GM12891 (cell line): ENCODE measurements at places on chromosomes 11 and 22.

DNA sequence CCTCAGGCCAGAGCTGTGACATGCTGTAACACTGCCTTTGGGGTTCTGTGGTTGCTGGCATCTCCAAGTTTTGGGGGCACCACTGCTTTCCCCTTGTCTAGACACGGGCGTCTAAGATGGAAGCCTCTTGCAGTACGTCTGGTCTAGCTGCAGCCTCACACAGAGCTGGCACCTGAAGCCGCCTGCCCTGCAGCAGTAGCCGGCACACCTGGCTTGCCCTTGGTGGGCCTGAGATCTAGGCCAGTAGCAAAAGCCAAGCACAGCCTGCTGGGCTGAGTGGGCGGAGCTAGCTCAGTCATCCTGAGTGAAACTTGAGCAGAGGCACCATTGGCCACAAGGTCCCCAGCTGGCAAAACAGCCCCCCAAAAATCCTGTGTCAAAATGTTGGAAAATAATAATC is 154.2 kb downstream of the DLG2 start:
- no peak for DNase-seq

- no peak for DNase-seq
Observed at GRCh38 chr11:46560300-46560991, 33.4 kb downstream of the AMBRA1 start.

- no peak for DNase-seq
Observed at GRCh38 chr11:67255353-67255752, 10.9 kb upstream of the GRK2 start.

DNA sequence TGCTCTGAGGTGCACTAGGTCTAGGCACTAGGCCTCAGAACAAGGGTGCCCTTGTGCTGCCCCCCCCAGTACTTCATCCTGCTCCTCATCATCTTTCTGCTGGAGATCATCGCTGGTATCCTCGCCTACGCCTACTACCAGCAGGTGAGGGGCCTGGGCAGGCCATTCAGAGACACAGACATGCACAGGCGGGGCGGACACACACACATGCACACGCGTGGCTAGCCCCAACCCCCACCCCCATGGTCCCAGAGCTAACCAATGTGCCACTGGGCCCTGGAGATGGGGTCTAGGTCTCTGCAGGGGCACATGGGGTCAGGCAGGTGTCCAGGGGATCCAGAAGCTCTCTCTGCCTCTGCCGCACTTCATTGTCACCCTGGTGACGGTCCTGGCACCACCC is 3.9 kb downstream of the CD151 start:
- no peak for DNase-seq

DNA sequence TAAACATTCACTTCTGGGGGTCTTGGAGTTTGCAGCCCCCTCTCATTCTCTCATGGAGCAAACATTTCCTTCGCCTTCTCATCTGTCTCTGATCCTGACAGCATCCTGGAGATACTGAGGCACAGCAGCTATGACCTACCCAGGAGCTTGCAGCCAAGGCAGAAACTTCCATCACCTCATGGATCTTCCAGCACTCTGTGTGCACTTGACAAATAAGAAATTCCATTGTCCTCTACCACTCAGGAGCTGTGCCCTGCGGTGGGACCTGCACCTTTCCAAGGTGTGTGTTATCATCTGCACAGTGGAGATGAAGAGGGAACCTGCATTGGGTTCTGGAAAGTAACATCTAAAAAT is 49.1 kb downstream of the GGTLC2 start:
- DNase-seq, result no peak

- DNase-seq, result no peak
Observed at GRCh38 chr11:117437041-117437790, 109.6 kb downstream of the CEP164 start.

- DNase-seq, result no peak
Observed at GRCh38 chr11:12417691-12418611, 40.6 kb downstream of the PARVA start.

DNA sequence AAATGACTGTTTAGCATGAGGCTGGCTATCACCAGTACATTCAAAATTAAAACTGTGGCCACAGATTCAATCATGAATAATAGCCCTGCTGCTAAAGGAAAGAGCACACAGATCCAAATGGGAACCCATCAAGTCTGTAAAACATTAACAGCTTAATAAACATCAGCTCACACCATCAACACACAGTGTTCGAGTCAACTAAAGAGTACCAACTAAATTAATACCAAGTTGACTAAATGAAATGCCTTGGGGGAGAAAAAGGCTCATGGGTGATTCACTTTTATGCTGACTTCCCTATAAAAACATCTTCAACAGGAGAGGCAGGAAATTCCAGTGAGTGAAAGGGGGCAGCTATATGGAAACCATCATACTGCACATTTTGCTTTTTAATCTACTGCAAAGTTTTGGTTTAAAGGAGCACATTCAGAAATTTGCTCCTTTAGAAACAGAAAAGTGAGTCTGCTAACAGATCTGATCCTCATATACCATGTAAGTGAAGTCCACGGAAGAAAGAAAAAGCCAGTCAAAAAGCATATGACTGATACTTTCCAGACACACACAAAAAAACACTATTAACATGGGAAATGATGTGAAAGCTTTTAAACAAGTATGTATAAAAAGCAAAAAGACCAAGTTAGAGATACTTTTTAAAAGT is 16.3 kb downstream of the LGR4 start:
- no peak for DNase-seq

DNA sequence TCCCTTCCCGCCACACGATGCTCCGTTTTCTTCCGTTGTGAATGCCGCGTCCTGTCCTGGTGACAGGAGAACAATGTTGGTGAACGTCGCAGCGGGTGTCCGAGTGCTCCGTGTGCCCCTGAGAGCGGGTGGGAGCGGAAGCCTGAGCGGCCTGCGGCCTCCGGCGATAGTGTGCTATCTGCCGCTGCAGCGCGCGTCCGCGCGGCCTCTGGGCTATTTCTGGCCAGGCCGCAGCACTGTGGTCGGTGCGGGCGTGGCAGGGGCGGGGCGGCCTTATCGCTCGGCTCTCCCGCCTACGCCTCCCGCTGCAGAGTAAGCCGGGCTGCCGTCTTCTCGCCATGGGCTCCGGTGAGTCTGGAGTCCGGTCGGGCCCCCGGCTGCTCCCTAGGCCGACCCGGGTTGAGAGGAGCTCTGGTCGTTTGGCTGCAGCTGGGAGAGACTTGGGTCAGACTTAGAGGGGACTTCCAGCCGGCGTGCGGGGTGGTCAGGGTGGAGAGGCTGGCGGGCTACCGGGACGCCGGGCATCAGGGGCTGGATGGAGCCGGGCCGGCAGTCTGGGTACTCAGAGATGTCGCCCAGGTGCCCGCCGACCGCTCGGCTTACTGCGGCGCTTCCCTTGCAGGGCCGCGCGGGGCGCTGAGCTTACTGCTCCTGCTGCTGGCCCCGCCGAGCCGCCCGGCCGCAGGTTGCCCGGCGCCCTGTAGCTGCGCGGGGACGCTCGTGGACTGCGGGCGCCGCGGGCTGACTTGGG is at the start of gene GP1BB:
Gene GP1BB, plus strand, starts transcription at position 308 of the 751 bp plus-strand sequence. Its CDS starts 31 bp downstream, at position 339.
- DNase-seq, result peak; percentile 72

- DNase-seq, result no peak
Observed at GRCh38 chr22:48855593-48856307, 971.9 kb downstream of the BRD1 start.

- no peak for DNase-seq
Observed at GRCh38 chr11:57752954-57753353, 1.3 kb upstream of the BTBD18 start.

GRCh38 chr11:61864814-61865775 is 26.2 kb downstream of the FADS3 start:
- DNase-seq, result no peak

DNA sequence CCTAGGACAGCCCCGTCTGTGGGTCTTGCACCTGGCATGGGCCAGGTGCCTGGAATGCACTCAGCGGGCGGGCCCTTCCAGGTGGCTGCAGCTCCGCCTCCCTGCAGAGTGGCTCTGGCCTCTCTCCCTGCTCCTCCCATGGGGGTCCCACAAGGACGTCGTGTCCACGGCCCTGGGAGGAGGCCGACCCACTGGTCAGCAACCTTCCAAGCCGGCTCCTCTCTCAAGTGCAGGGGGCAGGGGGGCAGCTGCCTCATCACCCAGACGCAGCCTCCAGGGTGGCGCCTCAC is 41.9 kb downstream of the CERK start:
- DNase-seq, result no peak

DNA sequence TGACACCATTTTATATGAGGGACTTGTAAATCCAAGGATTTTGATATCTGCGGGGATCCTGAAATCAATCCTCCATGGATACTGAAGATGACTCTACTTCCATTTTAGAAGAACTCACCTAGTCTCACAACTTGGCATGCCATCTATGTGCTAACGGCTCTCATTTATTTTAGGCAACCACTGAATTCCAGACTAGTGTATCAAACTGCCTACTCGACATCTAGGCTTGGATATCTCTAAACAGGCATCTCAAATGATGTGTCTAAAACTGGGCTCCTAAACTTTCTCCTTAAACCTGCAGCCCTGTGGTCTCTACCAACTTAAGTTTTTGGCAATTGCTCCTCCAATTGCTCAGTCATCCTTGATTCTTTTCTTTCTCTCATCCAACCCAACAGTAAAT is 31.2 kb upstream of the CLNS1A start:
- DNase-seq, result no peak
